ENCODE measurements at places on chromosomes 2 and 18.

DNA sequence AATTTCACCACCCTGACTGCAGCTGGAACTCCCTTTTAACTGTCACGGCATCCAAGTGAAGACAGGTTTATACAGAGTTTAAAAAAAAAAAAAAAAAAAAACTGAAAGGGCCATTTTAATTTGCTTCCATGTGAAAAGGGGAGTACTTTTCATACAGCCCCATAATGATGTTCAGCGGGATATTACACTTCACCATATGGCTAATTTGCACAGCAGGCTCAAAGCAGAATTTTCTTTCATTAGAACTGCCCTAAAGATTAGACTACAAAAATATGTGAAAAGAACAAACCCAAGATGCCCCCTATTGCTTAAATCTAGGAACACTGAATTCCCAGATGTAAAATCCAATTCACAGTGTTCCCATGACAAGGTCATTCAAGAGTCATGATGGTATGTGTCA is 301.8 kb downstream of the EXOC6B start:
- DNase-seq: no peak

GRCh38 chr2:238098901-238099713 is 1.0 kb upstream of the ESPNL start:
- DNase-seq: no peak

- no peak for DNase-seq
Measured at GRCh38 chr2:56232912-56233311, 49.1 kb downstream of the CCDC85A start.

GRCh38 chr18:79737426-79737825 is 57.8 kb downstream of the CTDP1 start:
- DNase-seq: no peak

GRCh38 chr2:29154610-29155009 is 39.4 kb downstream of the CLIP4 start:
- no peak for DNase-seq

- DNase-seq: no peak
Measured at GRCh38 chr2:100148883-100149282, 6.5 kb upstream of the AFF3 start.

DNA sequence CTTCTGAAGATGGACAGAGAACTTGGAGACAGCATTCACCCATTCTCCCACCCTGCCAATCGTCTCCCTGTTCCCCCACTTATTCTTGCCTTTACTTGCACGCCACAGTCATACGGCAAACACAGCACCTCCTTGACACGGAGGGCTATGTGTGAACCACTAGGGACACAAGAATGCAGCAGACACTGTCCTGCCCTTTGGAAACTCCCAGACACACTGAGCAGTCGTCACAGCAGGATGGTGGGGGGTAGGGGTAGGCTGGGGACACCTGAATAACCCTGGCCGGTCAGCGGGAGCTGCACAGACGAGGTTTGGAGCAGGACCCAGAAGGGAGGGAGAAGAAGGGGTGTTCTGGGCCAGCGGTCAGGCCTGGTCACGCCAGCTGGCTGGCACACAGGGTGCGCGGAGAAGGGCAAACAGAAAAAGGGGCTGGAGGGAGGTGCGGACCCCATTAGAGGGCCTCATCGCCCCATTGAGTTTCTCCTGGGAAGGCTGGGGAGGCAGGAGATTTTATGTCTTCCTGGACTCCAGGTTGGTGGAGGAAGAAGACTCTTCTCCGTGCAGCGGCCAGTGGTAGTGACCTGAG is 40.0 kb upstream of the FOSL2 start:
- DNase-seq: no peak

GRCh38 chr18:45383228-45383627 is 232.0 kb upstream of the SLC14A2 start:
- DNase-seq: no peak

- peak; percentile 11 for DNase-seq
Measured at GRCh38 chr2:152098496-152099366, at the start of gene CACNB4. CACNB4 (minus strand) TSS chr2:152099044.

GRCh38 chr2:127623388-127624319 is 22.3 kb upstream of the GPR17 start:
- DNase-seq: peak; percentile 77

DNA sequence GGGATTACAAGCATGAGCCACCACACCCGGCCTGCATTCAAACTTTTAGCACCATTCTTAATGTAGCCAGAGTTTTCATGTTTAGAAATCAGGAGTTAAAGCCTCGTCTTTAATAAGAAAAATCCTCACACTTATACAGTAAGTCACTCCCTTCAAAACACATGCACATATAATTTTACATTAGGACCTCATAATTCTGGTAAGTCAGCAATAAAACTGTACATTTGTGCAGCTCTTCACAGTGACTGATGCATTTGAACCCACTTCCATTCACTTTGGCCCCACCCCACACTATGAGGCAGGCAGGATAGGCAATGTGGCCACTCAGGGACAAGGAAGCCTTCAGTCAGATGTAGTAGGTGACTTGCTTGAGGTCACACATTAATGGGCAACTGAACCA is 141.7 kb upstream of the SIX3 start:
- no peak for DNase-seq

DNA sequence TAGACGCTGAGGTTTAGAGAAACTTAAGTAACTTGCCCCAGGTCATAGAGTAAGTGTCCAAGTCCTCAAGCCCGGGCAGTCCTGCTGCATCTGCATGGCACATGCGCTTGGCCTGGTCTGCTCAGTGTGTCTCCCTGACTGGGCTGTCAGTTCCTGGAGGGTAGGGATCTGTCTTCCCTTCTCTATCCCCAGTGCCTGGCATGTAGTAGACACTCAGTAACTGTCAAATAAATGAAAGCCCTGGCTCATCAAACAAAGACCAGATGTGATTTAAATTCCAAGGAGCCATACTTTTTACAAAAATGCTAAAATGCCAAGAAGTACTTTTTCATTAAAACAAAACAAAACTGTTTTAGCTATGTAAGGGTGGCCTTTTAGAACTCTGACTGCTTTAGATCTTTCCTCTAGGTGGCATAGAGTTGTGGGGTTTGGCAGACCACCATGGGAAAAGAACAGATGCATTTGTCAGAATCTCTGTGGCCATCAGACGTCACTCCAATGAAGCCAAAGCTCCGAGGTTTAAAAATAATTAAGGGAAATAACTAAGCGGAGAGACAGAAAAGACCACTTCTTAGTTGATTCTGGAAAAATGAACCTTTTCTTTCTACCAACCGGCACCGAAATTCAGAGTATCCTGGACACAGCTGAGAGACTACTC is 34.0 kb downstream of the EPAS1 start:
- no peak for DNase-seq

- no peak for DNase-seq
Measured at GRCh38 chr2:230319211-230319862, 7.7 kb upstream of the SP140L start.

GRCh38 chr2:67412424-67412823 is 15.3 kb downstream of the ETAA1 start:
- no peak for DNase-seq

GRCh38 chr2:117888897-117889296 is 74.4 kb downstream of the DDX18 start:
- no peak for DNase-seq

DNA sequence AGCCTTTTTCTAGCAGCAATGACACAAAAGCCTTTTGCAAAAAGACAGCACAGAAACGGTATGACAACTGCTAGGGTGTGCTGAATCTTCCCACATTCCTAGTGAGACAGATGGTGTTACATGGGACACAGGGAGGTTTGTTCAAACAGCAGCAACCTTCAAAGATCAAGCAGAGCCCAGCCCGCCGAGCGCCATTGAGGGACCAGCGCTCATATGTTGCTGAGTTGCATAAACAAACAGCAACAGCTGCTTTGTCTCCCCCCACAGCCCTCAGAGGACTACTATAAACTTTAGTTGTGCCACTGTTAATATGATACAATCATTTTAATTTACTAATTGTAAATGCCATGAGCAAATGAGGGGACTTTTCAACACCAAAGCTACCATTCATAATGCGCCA is 117.7 kb downstream of the ZEB2 start:
- DNase-seq: no peak

DNA sequence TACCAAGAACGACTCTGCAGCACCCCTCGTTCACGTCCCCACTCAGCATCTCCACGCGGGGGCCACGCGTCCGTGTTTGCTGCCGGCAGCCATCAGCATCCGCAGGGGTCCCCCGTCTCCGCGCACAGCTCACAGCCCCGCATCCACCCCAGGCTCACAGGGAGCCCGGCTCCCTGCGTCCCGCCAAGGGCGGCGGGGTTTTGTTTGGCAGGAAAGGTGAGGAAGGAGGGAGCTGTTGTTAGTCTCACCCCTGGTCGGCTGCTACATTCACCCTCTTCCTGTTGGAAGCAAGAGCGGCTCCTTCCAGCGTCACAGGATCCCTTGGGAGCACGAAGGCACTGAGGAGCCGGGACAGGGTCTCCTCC is 131.0 kb upstream of the CTDP1 start:
- no peak for DNase-seq

GRCh38 chr2:98277162-98277859 is 68.9 kb upstream of the CNGA3 start:
- no peak for DNase-seq

DNA sequence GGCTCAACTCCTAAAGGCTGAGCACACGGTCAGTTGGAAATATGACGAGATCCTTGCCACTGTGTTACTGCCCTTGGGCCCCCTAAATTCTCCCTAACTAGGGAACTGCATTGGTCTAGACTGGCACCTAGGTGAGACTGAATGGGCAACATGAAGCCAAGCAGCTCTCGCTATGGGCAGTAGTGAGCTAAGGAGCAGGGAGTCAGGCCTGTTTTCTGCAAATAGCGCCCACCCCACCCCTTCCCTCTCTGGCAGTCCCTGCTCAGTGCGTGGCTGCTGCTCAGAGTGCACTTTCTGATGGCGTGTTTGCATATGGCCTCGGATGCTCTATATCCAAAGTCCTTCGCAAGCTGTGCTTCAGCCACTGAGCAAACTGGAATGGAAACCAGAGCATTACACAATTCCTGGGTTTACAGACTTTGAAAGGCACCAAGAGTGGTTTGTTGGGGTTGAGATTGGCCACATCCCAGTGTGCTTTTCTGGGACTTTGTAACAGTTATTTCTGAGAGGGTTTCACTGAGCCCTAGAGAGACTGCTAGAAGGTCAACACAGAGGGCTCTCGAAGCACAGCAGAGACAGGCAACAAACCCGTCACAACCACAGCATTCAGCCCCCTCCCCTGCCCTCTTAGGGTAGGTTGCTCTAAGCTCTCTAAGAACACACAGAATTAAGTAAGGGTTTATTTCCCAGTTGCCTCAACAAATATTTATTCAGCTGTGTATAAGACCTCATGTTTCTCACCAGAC is 419.9 kb downstream of the STK39 start:
- no peak for DNase-seq

GRCh38 chr2:19207452-19207851 is 151.0 kb downstream of the OSR1 start:
- DNase-seq: no peak

DNA sequence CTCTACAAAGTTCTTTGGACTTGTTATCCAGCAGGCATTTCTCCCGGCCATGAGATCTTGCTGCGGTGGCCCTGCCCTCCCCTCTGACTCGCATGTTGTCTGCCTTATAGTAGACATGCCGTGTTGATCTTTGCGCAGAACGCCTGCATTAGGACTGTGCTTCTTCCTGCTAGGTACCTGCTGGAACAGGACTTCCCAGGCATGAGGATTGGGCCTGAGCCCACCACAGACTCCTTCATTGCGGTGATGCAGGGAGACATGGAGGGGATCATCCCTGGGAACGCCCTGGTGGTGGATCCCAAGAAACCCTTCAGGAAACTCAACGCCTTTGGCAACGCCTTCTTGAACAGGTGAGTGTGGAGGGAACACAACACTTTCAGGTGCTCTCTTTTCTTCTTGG is 10.1 kb downstream of the EHD3 start:
- DNase-seq: no peak

DNA sequence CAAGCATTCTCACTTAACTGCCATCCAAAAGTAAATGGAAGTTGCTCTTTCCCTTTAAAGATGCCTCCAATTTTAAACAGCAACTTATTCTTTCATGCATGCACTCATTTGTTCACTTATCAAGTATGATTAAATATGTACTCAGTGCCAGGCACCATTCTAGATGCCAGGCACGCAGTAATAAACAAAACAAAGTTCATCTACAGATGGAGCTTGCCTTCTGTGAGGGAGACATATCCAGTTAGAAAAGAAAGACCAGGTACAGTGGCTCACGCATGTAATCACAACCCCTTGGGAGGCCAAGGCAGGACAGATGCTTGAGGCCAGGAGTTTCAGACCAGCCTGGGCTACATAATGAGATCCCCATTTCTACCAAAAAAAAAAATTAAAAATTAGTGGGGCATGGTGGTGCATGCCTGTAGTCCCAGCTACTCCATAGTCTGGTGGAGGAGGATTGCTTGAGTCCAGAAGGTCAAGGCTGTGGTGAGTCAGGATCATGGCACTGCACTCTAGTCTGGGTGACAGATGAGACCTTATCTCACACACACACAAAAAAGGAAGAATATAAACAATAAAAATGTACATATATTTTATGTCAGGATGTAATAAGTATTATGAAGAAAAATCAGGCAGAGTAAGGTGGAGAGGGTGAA is 19.2 kb upstream of the CCDC141 start:
- no peak for DNase-seq

DNA sequence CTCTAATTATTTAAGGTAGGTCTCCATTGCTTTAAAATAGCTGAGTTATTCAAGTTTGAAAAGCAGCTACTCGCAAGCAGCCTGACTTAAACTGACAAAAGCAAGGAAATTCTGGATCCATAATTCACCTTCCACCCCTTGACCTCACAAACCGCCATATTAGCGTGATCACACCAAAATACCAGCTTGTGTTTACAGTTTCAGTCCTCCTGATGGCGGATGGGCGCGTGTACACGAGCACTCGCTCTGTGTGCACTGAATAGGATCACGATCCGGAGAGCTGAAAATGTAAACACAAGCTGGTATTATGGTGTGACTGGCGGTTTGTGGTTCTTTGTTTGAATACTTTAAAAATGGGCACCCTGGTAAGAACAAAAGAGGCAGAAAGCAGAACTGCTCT is 42.4 kb upstream of the PSMD14 start:
- DNase-seq: no peak

DNA sequence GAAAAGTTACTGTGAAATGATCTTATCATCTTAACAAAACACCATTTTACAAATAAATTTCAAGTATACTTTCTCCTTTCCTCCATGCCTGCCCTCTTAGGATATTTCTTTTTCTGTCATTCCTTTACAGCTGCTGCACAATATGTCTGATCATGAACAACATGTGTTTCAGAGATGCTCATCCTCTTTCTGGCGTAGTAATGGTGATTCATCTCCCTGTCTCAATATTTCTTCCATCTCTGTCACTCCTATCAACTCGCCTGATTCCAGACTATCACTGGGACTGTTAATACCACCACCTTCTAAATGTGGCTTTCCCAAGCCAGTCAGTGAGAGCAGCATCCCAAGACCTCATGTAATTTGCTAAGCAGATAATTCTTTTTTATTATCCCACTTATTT is 290.5 kb downstream of the GULP1 start:
- no peak for DNase-seq

GRCh38 chr2:116952254-116952653 is 862.2 kb upstream of the DDX18 start:
- DNase-seq: no peak
